Left renal pelvis (tissue), 4 donors: ENCODE measurements at places on chromosomes 6 and 20.

GRCh38 chr20:6122111-6122872 lies 538 bp downstream of the FERMT1 start:
- DNase-seq = no peak

GRCh38 chr6:136927292-136927691 lies 5.2 kb downstream of the SLC35D3 start:
- no peak for DNase-seq

DNA sequence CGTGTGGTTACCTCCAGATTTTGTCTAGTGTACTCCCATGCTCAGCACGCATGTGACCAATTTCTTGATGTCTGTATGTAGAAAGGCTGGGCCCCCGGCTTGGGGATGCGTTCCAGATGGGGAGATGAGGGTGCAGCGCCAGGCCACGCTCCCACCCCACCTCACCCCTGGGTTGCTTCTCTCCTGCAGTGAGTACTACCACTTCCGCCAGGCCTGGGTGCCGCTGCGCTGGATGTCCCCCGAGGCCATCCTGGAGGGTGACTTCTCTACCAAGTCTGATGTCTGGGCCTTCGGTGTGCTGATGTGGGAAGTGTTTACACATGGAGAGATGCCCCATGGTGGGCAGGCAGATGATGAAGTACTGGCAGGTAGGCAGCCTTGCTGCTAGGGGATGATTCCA lies 11.5 kb upstream of the SRF start:
- no peak for DNase-seq

DNA sequence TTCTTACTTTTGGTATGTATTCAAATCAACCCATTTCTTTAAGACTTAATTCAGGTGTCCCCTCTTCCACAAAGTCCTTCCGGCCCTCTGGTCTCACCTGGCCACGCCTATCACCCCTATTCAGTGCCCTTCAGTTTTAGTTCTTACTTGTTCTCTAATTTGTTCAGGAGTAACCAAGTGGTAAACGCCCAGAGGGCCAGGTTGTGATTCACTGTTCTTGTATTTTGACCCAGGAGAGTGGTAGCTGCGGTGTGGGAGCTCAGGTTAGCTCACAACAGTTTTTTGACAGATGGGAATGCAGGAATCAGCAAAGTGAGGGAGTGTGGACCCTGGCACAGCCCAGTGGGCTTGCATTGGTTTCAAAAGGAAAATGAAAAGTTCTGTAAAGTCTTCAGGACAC lies 81.7 kb upstream of the RIPOR2 start:
- DNase-seq = no peak

DNA sequence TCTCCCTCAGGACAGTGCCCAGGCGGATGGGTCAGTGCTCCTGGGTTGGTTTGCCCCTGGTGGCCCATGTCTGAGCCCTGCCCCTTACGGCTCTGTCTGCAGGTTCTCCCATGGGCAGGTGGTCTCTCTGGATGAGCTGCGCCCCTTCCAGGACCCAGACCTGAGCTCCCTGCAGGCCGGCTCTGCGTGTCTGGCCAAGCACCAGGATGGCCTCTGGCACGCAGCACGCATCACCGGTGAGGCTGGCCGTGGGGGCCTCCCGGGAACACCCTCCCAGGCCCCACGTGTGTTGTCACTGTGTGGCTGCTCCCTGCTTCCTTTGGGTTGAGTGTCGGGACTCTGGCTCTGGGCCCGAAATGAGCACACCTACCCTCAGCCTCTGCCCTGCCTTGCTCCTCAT lies 3.3 kb upstream of the LIME1 start:
- DNase-seq = no peak

DNA sequence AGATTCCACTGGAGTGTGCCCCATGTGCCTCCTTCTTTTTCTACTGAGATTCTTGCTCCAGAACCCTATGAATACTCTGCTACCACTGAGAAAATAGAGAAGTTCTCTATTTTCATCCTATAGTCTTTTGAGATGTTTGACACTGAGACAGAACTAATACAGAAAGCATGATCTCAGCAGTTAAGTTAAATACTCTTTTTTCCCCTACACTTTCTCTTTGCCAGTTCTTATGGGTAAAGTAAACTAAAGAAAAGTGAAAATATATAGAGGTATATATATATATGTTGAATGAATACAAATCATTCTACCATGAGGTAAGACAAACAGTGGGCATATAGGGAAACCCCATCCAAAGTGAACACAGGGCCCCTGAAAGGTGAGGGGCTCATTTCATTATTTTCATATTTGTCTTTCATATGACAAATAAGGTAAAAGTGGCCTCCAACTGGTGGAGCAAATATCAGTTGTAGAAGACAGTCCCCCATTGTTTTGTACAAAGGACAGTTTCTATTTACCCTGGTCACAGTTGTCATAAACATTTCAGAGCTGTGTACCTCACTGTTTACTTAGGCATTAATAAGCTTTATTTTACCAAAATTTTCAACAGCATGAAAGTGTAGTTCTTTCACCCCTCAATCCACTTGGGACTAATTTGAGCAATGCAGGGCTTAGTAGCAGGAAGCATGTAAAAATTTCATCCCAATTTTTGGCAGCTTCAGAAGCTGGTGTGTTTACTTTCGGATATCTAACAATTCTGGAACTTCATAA lies 188.3 kb upstream of the MARCKS start:
- DNase-seq = no peak

DNA sequence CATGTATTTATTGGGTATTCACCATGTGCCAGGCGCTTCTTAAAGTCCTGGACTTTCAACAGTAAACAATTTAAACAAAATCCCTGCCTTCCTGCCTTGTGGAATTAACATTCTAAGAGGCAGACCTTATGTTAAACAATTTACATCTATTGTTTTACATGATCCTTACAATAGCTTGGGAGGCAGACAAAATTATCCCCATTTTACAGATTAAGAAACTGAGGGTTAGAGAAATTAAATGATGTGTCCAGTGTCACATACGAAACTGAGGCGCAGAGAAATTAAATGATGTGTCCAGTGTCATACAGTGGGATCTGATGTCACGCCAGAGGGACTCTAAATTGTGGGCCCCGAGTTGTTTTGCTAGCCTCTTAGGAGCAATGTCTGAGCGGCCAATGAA lies 105.5 kb downstream of the TIAM2 start:
- no peak for DNase-seq

DNA sequence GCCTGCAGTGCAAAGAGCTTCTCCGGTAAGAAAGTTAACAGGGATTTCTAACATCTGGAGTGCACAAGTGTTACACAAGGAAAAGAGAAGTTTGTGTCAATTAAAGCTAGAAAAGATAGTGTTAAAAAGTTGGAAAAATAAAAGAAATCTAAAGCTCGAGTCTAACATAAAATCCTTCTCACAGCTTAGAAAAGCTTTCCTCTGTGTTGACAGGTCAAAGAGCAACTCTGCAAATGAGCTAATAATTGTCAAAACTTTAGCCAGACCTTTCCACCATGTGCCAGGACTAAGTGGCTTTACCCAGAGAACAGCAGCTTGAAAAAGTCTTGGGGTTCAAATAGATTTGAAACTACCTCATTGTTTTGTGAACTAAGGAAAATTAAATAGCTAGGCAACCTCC lies 14.8 kb downstream of the PTPRK start:
- DNase-seq = no peak

- DNase-seq = no peak
Measured at GRCh38 chr6:26520237-26520849, 17.8 kb upstream of the HMGN4 start.

DNA sequence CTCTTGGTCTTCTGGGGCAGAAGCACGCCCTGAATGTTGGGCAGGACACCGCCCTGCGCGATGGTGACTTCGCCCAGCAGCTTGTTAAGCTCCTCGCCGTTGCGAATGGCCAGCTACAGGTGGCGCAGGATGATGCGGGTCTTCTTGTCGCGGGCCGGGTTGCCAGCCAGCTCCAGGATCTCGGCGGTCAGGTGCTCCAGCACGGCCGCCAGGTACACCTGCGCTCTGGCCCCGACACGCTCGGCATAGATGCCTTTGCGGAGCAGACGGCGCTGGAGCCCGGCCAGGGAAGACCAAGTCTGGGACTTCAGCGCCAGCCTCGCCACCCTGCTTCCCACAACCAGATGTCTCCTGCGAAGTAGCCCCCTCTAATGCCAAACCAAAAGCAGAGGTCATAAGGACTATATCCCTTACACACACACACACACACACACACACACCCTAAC lies 8.0 kb upstream of the SLC17A3 start:
- DNase-seq = no peak

- DNase-seq = no peak
Measured at GRCh38 chr6:13523826-13524622, 36.6 kb upstream of the GFOD1 start.

- no peak for DNase-seq
Measured at GRCh38 chr6:42403831-42404230, 47.9 kb downstream of the TRERF1 start.

GRCh38 chr6:155882527-155883333 lies 427.1 kb upstream of the NOX3 start:
- DNase-seq = no peak

GRCh38 chr6:36052097-36052496 lies 24.5 kb downstream of the MAPK14 start:
- no peak for DNase-seq

GRCh38 chr20:63024573-63025392 lies 18.0 kb upstream of the BHLHE23 start:
- no peak for DNase-seq

DNA sequence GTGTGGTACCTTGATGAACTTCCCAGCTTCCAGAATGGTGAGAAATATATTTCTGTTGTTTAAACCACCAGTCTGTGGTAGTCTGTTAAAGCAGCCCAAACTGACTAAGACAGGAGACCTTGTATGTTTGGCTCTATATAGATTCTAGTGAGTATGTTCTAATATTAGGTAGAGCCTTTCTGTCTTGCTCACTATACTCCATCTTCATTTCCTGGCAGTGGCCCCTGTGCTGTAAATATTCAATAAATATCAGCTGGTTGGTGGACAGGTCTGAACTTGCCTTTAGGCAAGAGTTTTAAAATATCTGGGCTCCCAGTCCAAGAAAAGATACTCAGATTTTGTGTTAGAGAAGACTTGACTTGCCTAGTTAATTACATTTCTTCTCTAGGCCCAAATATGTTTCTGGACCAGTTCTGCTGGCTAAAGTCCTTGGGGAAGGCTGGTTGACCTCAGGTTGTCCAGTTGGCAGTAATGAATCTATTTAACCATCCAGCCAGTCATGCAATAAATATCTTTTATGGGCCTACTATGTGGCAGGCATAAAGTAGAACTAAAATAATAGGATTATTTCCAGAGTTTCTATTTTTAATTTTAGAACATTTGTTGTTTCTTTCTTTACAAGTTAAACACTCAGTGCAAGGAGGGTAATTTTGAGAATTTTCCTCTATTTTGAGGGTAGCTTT lies 22.3 kb downstream of the PPP1R14C start:
- no peak for DNase-seq

- no peak for DNase-seq
Measured at GRCh38 chr6:117504478-117505144, 22.1 kb downstream of the DCBLD1 start.

- DNase-seq = no peak
Measured at GRCh38 chr6:125157280-125157679, 3.7 kb downstream of the TPD52L1 start.

GRCh38 chr20:33007376-33008335 lies at the start of gene BPIFB2:
BPIFB2 (plus strand) TSS chr20:33007704; CDS start chr20:33008575, 871 bp downstream.
- no peak for DNase-seq

DNA sequence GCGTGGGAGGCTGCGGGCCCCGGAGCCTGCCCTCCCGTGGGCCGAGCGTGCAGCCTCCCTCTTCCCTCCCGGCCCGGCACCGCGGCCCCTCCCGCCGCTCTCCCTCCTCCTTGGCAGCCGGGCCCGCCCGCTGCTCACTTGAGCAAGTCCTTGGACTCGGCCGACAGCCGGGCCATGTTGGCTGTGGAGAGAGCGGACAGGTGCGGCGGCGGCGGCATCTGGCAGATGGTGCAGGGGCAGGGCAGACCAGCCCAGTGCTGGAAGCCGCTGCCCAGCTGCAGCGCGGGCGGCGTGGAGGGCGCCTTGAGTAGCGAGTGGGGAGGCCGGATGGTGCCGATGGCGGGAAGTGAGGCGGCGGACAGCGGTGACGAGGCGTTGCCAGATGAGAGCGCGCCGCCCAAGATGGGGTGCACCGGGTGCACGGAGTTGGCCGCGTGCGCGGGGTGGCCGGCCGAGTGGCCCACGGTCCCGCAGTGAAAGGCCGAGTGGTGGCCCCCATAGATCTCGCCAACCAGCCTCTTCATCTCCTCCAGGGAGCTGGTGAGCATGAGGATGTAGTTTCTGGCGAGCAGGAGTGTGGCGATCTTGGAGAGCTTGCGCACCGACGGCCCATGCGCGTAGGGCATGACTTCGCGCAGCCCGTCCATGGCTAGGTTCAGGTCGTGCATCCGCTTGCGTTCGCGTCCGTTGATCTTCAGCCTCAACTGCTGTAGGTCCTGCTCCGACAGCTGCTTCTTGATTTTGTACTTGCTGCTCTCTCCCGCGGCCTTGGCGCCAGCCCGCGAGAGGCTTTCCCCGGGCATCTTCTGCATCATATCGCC lies 766 bp downstream of the OLIG3 start:
- no peak for DNase-seq

GRCh38 chr6:153758516-153758915 lies 280.5 kb upstream of the OPRM1 start:
- no peak for DNase-seq

DNA sequence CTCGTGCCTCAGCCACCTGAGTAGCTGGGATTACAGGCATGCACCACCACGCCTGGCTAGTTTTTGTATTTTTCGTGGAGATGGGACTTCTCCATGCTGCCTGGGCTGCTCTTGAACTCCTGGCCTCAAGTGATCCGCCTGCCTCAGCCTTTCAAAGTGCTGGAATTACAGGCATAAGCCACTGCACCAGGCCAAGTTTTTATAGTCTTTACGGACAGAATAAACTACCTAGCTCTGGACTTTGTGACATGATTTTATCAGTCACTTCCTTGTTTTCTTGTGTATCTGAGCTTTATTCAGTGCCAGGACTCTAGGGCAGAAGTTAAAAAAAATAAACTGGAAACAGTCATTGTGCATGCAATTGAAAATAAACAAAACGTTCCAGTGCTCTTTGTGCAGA lies 46.7 kb upstream of the RALGAPA2 start:
- DNase-seq = no peak

- DNase-seq = no peak
Measured at GRCh38 chr6:27251112-27251605, 3.7 kb downstream of the PRSS16 start.

DNA sequence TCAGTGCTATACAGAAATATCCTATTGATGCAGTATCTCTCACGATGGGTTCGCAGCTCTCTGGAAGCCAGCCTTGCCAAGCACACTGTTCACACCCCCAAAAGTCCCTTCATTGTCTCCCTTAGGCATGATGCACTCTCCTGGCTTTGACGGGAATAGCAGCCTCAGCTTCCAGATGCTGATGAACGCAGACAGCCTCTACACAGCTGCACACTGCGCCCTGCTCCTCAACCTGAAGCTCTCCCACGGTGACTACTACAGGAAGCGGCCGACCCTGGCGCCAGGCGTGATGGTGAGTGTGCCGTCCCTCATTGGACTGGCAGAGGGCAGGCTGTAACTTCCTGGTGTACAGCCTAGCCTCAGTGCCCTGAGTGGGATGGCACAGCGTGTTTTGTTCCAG lies 60.0 kb upstream of the PBOV1 start:
- no peak for DNase-seq
